ENCODE measurements at places on chromosomes 5 and 9.
A peak's percentile ranks its signal among the peaks of the same experiment; 100 is the strongest.

- no peak for DNase-seq
Measured at GRCh38 chr5:41368158-41368557, 142.2 kb downstream of the PLCXD3 start.

GRCh38 chr5:170584450-170585058 lies 80.7 kb downstream of the KCNIP1 start:
- no peak for DNase-seq

DNA sequence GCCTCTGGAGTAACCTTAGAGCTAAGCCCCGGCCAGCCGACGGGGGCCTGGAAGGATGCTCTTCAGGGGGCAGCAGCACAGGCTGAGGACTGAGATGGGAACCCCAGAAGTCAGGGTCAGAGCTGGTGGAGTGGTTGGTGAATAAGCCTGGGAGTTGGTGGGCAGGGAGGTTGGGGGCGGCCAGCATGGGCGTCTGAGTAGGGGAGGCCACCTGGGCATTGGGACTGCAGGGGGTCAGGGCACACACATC lies 14.4 kb downstream of the NINJ1 start:
- no peak for DNase-seq

GRCh38 chr5:157280927-157281326 lies 15.0 kb downstream of the CYFIP2 start:
- no peak for DNase-seq

- DNase-seq: no peak
Measured at GRCh38 chr5:179271428-179271734, 73.9 kb downstream of the ADAMTS2 start.

GRCh38 chr5:16784843-16785791 lies 151.0 kb downstream of the MYO10 start:
- no peak for DNase-seq

GRCh38 chr5:133868946-133869518 lies 99.4 kb downstream of the C5orf15 start:
- DNase-seq: peak; percentile 40

DNA sequence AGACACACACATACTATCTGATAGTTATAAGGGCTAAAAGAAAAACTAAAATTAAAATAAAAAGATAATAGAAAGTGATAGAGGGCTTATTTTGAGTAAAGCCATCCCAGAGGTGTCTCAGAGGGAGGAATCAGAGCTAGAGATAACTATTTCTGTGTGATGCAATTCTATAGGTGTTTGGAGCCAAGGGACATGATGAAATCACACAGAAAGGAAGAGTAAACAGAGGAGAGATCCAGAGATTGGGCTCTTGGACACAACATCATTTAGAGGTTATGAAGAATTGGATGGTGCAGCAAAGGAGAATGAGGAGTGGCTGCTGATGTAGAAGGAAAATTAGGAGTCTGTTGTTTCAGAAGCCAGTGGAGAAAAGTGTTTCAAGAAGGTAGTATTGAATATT lies 393.5 kb downstream of the DIRAS2 start:
- no peak for DNase-seq

- DNase-seq: no peak
Measured at GRCh38 chr9:92406477-92406876, 2.1 kb upstream of the OGN start.
